Activated CD4-positive, alpha-beta T cell treated with anti-CD3 and anti-CD28 coated beads, Interleukin-2, Interleukin-6, amounts not matched to agents 100 ng/mL and 50 ng/mL, durations not matched to agents 16 hours and 8 hours (primary cell): ENCODE measurements at places on chromosomes 4 and X.
A peak's percentile ranks its signal among the peaks of the same experiment; 100 is the strongest.

DNA sequence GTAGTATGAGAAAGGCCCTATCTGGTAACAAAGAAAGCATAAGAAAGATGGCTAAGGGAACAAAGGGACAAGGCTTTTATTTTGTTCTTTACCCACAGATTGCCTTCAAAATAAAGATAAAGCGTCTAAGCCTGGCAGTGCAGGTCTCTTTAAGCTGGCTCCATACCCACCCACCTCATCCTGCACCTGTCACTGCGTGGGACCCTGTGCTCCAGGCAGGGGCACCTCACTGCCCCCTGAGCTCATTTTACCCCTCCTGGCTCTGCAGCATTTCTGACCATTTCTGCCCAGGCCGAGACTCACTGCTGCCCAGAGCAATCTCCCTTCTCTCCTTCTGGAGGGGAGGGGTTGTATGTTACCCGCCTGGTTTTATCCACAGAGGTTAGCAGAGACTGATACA lies 1.7 kb upstream of the CYP4V2 start:
- no peak for DNase-seq

- DNase-seq = no peak
Measured at GRCh38 chrX:46262304-46262703, 282.9 kb downstream of the ZNF674 start.

- DNase-seq = no peak
Measured at GRCh38 chr4:14916554-14917297, 85.6 kb upstream of the CPEB2 start.

- DNase-seq = no peak
Measured at GRCh38 chrX:13891377-13892140, 74.7 kb upstream of the GPM6B start.

GRCh38 chr4:31349907-31350306 lies 629.7 kb downstream of the PCDH7 start:
- DNase-seq = no peak

DNA sequence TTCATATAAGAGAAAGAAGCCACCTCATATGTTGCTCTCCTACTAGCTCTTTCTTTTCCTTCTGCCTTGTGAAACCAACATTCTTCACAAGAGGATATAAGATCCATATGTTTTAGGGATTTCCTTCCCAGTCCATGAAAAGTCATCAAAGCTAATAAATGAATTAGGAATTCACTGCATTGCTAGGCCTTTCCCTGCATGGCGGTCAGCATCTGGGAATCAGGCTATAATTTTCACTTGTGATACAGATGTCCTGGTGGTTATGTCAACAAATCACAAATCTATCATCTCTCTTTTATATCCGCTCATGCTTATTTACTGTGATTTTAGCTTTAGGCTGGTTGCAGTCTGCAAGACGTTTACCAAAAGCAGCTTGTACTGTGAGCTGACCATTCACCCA lies 510.0 kb downstream of the NLGN4X start:
- DNase-seq = no peak

- DNase-seq = no peak
Measured at GRCh38 chr4:186755550-186756519, 32.2 kb upstream of the FAT1 start.

DNA sequence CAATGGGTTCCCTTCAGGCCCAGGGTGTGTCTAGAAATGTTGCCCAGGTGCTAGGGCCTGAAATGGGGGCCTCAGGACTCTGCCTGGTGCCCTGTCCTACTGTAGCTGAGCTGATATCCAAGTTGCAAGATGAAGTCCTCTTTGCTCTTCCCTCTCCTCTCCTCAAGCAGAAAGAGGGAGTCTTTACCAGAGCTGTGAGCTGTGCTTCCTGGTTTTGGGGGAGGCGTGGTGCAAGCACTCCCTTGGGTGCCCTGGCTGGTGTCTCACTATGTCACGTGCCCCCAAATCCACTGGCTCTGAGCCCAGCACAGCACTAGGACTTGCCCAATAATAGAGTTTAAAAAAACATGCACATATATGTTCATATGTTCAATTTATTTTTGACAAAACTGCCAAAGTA lies 29.3 kb upstream of the CT47A1 start:
- DNase-seq = no peak

- no peak for DNase-seq
Measured at GRCh38 chr4:4694296-4694772, 152.5 kb upstream of the STX18 start.

DNA sequence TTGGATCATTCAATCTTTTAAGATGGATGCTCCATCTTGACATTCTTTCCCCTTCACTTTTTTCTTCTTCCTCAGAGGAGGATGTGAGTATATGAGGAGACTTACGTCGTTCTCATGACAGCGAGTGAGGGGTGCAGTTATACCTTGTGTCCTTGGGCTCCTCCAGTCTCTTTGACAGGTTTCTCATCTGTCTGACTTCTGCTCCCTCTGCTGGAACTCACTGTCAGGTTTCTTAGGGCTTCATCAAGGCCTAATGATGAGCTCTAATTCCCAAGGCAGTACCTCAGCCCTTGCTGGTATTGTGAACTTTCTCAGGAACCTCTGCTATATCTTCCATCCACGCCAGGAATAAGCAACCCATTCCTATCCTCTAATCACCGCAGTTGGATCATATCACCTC lies 237.8 kb upstream of the ADGRL3 start:
- DNase-seq = no peak

DNA sequence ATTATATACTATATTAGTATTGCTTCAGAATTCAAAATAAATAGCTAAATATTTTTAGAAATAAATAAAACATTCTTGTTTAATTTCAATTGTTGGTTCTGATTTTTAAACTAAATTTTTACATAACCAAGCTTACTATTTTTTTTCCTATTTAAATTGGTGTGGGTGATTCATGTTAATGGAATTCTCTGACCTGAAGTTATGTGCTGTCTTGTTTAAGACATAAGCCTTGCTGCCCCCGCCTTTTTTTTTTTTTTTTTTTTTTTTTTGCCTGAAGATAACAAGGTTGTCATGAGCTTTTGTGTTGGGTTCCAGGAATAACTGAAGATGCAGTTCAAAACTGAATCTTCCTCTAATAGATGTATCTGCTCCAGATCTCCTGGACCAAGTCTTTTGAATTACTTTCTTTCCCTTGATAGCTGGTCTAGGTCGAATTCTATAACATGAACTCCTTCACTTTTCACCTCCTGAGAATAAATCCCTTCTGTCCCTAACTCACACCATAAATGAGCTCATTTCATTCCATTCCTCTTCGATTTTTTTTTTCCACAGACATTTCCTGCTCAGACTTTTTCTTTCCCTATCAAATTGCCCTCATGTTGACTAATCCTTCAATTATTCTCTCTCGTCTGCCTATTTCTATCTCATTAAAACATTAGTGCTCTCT lies 261.5 kb upstream of the FTHL17 start:
- DNase-seq = no peak

- no peak for DNase-seq
Measured at GRCh38 chr4:53023677-53024299, 161.7 kb downstream of the RASL11B start.

DNA sequence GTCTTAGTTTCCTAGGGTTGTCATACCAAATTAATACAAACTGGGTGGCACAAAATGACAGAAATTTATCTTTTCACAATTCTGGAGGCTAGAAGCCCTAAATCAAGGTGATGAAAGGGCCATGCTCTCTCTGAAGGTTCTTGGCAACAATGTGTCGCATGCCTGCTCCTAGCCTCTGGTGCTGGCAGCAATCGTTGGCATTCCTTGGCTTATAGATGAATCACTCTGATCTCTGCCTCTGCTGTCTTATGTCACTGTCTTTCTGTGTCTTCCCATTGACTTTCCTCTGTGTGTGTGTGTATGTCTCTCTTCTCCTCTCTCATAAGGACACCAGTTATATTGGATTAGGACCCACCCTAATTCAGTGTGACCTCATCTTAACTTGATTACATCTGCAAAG lies 15.9 kb upstream of the INTU start:
- DNase-seq = no peak

GRCh38 chrX:46551494-46552128 lies 6.4 kb upstream of the ZNF674 start:
- DNase-seq = no peak

DNA sequence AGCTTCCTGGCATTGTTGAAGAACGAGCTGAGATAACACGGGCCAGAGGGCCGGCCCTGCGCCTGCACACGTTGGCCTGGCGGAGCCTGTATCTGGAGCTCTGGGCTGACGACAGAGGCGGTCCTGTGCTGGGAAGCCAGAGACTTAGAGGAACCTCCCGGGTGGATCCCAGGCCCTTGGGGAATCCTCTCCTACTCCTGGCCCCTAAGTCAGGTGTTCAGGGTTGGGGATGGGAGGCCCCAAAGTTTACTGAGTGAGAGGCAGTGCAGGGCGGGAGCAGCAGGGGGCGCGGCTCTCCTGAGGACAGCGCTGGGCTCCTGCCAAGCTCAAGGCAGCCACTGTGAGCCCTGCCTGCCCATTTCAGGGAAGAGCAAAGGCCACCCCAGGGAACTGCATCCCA lies 2.5 kb upstream of the HTRA3 start:
- peak; percentile 48 for DNase-seq

GRCh38 chr4:176320976-176321361 lies 1.2 kb downstream of the SPCS3 start:
- no peak for DNase-seq
